Astrocyte (in vitro differentiated cells and primary cell): ENCODE measurements at places on chromosomes 7 and 10.

GRCh38 chr10:42960491-42960990 lies 116.3 kb upstream of the RET start:
- no peak overlapping the region for H3K4me3 ChIP-seq
- H3K4me1 ChIP-seq = no peaks in the 10 kb centered on the region
- no peaks in the 10 kb centered on the region for H3K27me3 ChIP-seq

DNA sequence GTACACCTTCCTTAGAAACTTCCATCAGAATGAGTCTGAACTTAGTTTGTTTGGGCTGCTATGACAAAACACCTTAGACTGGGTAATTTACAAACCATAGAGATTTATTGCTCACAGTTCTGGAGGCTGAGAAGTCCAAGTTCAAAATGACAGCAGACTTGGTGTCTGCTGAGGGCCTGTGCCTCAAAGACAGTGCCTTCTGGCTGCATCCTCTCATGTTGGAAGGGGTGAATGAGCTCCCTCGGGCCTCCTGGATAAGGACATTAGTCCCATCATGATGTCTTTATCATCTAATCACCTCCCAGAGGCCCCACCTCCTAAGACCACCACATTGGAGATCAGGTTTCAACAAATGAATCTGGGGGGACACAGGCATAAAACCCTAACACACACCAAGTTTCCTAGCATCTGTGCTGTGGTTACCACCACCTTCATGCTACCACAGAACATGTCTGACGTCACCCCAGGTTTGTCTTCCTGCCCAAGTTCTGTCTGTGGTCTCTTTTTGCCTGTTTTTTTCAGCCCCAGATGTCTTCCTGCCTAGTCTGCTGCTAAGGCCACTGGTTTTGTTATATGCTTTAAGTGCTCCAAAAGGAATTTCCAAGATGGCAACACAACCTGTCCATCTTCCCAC lies 150.9 kb upstream of the COBL start:
- no peaks in the 10 kb centered on the region for H3K4me1 ChIP-seq
- no peak for DNase-seq
- no peak overlapping the region for H3K4me3 ChIP-seq
- no peak overlapping the region for H3K27ac ChIP-seq
- H3K36me3 ChIP-seq = no peaks in the 10 kb centered on the region

DNA sequence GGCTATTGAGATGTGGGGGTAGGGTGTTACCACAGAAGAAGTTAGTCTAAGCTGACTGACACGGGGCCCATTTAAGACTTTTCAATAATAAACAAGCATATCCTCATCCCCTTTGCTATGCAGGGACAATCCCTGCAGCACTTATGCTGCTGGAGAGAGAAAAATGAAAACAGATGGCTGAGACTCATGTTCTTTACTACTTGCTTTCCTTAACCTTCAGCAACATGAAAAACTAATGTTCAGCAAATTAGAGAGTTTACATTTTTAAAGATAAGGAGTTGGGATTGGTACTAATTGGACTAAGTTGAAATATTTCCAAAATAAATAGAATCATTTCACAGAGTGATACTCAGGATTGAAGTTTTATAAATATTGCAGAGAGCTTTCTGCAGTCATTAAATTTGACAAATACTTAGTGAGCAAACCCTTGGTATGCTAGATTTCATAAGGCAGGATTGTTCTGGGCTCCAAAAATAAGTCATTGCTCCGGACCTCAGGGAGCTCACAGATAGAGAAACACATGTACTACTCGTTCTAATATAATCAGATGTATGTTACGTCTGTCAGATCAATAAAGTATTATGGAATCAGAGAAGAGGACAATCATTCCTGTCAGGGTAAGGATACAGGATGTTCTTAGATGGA lies 147.1 kb upstream of the LRRN3 start:
- H3K27me3 ChIP-seq = no peaks in the 10 kb centered on the region
- peak; percentile 8 for DNase-seq
- no peaks in the 10 kb centered on the region for H3K4me1 ChIP-seq
- H3K4me3 ChIP-seq = no peak overlapping the region

DNA sequence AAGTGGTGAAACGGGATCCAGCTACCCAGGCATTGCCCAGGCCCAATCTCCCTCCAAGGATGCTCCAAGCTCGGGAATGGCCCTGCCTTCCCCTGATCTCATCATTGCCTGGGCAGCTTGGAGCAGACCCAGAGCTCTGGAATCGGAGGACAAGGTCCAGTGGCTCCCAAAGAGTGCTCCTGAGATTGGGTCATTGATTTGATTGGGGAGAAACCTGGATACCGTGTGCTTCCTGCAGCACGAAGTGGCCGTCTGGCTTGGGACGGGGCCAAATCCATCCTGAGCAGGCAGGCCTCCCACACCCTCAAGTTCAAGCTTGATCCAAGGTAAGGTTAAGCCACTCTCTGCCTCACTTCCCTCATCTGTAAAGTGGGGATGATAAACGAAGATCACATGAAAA lies 69.9 kb downstream of the OAT start:
- H3K36me3 ChIP-seq = no peaks in the 10 kb centered on the region
- no peak overlapping the region for H3K27ac ChIP-seq
- DNase-seq = no peak
- H3K27me3 ChIP-seq = no peaks in the 10 kb centered on the region
- no peak overlapping the region for H3K4me3 ChIP-seq
- H3K4me1 ChIP-seq = no peaks in the 10 kb centered on the region

DNA sequence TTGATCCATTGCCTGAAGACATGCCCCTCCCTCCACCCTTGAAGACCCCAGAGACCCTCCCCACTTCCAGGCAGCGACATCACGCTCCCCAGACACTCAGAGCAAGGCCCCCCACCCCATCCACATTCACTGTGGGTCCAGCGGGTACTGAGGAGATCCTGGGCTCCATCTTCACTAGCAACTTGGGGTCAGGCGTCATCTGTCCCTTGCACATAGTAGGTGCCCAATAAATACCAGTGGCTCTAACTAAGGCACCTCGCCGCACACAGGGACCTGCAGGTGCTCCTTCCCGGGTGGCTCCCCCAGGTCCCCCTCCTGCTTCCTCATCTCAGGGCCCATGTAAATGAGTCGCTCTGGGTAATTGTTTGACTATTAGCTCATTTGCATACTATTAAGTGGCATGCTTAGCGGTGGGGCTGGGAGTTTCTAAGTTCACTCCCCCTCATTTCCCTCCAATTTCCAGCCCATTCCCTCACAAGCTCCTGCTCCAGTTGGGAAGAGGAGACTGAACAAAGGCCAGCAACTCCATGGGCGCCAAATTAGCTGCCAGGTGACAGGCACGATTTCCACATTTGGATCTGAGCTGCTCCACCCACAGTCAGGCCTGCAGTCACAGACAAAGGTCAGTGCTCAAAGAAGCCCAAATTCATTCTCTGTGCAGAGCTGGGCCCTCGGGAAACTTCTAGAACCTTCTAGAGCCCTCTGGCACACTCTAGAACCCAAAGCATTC lies 29.7 kb downstream of the EBF3 start:
- H3K27ac ChIP-seq = no peak overlapping the region
- no peaks in the 10 kb centered on the region for H3K27me3 ChIP-seq
- H3K4me3 ChIP-seq = no peak overlapping the region
- DNase-seq = no peak

DNA sequence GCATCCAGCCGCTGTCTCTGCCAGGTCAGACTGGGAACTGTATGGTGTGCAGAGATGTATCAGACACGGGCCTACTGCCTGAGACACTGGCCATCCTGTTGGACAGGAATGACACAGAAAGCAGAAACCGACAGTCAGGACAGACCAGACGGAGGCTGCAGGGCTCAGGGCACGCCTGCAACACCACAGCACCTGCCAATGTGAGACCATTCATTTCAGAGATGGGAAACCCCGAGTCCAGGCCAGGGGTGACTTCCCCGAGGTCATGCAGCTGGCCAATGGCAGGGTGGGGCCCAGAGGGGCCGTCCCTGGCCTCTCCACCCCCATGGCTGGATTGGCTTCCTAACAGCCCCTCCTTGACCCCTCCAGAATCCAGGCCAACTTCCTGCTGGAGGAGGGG lies 34.7 kb downstream of the GRID1 start:
- DNase-seq = no peak
- peaks cover 2% of the 10 kb centered on the region for H3K27me3 ChIP-seq
- H3K4me1 ChIP-seq = no peaks in the 10 kb centered on the region
- H3K36me3 ChIP-seq = no peaks in the 10 kb centered on the region
- H3K27ac ChIP-seq = no peak overlapping the region

- H3K27ac ChIP-seq = no peak overlapping the region
- H3K4me1 ChIP-seq = no peaks in the 10 kb centered on the region
- no peaks in the 10 kb centered on the region for H3K27me3 ChIP-seq
- H3K36me3 ChIP-seq = peaks cover 7% of the 10 kb centered on the region
- no peak for DNase-seq
Measured at GRCh38 chr7:139054101-139054500, 18.3 kb upstream of the ZC3HAV1L start.

GRCh38 chr10:104028146-104028545 lies 57.5 kb downstream of the COL17A1 start:
- H3K4me3 ChIP-seq = no peak overlapping the region
- no peaks in the 10 kb centered on the region for H3K4me1 ChIP-seq
- H3K27me3 ChIP-seq = no peaks in the 10 kb centered on the region

GRCh38 chr10:12353399-12354242 lies 4.3 kb downstream of the CAMK1D start:
- no peak overlapping the region for H3K27ac ChIP-seq
- peaks cover 12% of the 10 kb centered on the region for H3K4me1 ChIP-seq
- no peak for DNase-seq
- no peaks in the 10 kb centered on the region for H3K36me3 ChIP-seq
- peaks cover 2% of the 10 kb centered on the region for H3K27me3 ChIP-seq

DNA sequence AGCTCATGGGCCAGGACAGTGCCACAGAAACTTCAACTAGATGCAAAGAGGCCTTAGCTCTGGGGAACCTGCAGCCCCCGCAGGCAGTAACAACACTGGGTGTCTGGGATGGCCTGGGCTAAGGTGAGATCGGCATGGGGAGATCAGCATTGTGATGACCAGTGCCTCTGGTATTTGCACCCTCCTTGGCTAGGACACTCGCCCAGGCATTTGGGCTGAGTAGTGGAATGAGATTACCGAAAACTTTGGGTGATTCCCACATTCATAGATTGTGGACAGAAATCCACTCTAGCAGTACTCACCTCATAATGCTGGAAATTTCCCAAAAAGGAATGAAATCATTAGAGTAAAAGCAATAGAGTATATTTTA lies 70.6 kb upstream of the ZMIZ2 start:
- H3K27ac ChIP-seq = no peak overlapping the region
- H3K36me3 ChIP-seq = peaks cover 21% of the 10 kb centered on the region
- peak; percentile 55 for DNase-seq
- no peaks in the 10 kb centered on the region for H3K27me3 ChIP-seq
- H3K4me1 ChIP-seq = peaks cover 4% of the 10 kb centered on the region

- DNase-seq = no peak
- H3K27me3 ChIP-seq = no peaks in the 10 kb centered on the region
- H3K27ac ChIP-seq = no peak overlapping the region
- H3K36me3 ChIP-seq = no peaks in the 10 kb centered on the region
Measured at GRCh38 chr7:80318081-80318480, 183.4 kb downstream of the GNAI1 start.

GRCh38 chr7:105487579-105488571 lies 34.2 kb downstream of the PUS7 start:
- H3K27ac ChIP-seq = peak overlapping the region; percentile 83
- peaks cover 6% of the 10 kb centered on the region for H3K36me3 ChIP-seq
- H3K27me3 ChIP-seq = no peaks in the 10 kb centered on the region
- H3K4me3 ChIP-seq = no peak overlapping the region
- peak; percentile 83 for DNase-seq
- H3K4me1 ChIP-seq = peaks cover 10% of the 10 kb centered on the region

DNA sequence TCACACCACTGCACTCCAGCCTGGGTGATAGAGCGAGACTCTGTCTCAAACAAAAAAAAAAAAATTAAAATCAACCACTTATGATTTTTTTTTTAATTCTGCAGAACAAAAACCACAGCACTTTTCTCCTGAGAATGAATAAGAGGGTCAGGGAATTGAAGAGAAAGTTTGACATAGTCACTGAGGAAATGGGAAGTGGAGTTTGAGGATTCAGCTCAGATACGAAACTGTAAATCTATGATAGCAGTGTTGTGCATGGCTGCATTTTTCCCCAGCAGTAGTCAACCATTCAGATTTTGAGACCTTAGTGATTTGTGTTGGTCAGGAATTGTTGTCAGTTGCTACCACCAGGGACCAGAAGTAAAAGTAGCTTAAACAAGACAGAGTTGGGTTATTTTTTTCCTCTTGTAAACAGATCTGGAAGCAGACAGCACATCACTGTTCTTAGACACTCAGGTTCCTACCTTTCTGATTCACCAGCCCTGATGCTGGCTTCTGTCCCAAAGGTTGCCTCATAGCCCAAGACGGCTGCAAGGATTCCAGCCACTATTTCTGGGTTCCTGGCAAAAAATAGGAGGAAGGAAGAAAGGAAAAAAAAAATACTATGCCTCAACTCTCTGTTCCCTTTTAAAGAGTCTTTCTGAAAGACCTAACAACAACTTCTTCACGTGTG lies 20.1 kb downstream of the PILRA start:
- H3K27me3 ChIP-seq = peaks cover 46% of the 10 kb centered on the region
- H3K27ac ChIP-seq = no peak overlapping the region
- no peaks in the 10 kb centered on the region for H3K4me1 ChIP-seq
- H3K36me3 ChIP-seq = no peaks in the 10 kb centered on the region
